ENCODE measurements at places on chromosomes 1 and 21.

DNA sequence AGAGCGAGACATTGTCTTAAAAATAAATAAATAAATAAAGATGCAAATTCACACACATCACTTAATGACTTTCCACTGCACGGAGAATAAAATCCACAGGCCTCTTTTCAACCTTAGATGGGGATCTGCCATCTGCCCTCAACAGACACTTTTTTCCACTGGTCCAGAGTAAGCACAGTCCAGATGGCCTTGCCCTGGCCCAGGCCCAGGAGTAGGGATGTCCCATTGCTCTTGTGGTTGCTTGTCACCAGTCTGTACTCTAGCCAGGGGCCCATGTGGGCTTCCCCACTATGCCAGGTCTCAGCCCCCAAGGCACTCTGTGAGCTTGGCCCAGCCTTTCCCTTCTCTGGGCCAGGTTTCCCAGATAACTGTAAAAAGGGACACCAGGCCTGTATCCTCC lies 17.4 kb downstream of the PLOD1 start:
- no peak for DNase-seq

- no peak for DNase-seq
These were observed at the start of gene SLC44A3 for GRCh38 chr1:94819945-94820746. Gene SLC44A3, plus strand, starts transcription at chr1:94820357. Its CDS starts 95 bp downstream, at chr1:94820452.

GRCh38 chr1:41872074-41872473 lies 46.6 kb downstream of the HIVEP3 start:
- peak; percentile 13 for DNase-seq

GRCh38 chr1:47759936-47760629 lies 237.1 kb downstream of the TRABD2B start:
- DNase-seq: no peak

DNA sequence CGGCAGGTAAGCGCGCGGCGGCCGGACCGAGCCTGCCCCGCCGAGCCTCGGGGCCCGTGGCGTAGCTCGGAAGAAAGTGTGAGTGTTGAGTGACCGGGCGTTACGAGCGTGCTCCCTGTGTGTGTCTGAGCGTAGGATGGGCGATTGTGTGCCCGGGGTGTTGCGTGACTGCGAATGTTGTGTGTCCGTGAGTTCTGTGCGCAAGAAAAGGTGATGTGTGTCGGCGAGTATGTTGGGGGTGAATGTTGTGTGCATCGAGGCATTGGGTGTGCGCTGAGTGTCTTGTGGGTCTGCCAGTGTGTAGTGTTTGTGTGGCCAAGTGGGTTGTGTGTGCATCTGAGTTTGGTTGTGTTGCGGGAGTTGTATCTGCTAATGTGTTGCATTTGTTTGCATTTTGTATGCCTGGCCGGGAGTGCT lies 398 bp downstream of the PTPRU start:
- DNase-seq: no peak

DNA sequence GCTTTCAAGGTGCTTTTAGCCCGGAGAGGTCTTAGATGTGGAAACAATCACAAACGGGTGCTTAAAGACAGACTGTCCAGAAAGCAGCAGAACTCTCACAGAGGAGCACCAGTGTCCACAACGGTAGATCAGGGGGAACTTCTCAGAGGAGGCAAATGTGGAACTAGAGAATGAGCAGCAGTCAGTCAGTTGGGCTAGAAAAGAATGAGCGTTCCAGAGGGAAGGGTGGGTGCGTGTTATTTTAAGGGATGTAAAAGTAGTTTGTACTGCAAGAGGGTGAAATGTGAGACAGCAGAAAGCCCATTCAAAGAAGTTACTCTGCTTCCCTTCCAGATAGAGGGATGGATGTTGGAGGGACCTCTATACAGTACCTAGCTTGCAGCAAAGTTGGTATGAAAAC lies 30.9 kb downstream of the RGS5 start:
- DNase-seq: no peak

- DNase-seq: no peak
These were observed 6.3 kb upstream of the CRYBG2 start for GRCh38 chr1:26359981-26360806.
